MCF 10A (cell line): ENCODE measurements at places on chromosomes 11 and 22. TPM values are rescaled to one million over a fixed set of nuclear protein-coding genes. Genes with fewer than 3 reads are reported as not detected.

GRCh38 chr11:95950905-95951304, 27.0 kb upstream of the MTMR2 start:
- no peak for DNase-seq

DNA sequence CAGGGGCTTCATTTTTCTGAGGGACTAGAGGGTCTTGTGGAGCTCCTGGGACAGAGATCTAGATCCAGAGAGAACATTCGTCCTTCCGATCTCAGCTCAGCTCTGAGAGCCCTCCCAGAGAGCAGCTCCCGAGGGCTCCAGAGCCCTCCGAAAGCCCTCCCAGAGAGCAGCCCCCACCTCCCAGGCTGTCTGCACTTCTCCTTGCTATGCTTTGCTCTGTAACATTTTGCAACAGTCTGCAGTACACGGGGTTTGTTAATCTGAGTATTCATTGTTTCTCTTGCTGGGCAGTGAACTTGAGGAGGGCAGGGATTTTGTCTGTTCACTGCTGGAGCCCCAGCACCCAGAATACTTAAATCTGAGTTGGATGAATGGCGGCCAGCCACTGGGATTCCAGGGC, 2.6 kb downstream of the GGA1 start:
- no peak for DNase-seq

DNA sequence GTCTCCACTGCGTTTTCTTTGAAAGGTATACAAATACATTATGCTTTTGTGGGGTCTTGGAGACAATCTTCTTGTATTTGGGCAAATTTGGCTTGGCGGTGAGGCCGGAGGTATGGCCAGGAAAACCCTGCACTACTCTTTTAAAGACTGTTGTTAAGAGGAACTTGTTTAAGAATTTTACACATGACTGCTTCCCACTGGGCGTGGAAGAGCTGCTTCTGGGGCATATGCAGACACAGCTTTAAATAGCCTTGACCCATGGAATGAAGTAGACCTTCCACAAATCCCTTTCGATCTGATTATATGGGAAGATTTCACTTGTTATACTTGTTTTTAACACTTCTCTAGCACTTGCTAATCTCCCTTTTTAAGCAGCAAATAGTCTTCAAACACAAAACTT, 453.6 kb downstream of the MN1 start:
- no peak for DNase-seq

GRCh38 chr11:68523743-68524142, 63.2 kb downstream of the PPP6R3 start:
- no peak for DNase-seq

SYT7 gene
- 25.2 and 57.7 TPM in 2 replicates for total RNA-seq

ABCG4 gene
- not detected in 2 replicates for total RNA-seq
